Activated naive CD8-positive, alpha-beta T cell treated with anti-CD3 and anti-CD28 coated beads for 36 hours (primary cell): ENCODE measurements at places on chromosomes 6 and 20. TPM values are rescaled to one million over a fixed set of nuclear protein-coding genes. Genes with fewer than 3 reads are reported as not detected.
A peak's percentile ranks its signal among the peaks of the same experiment; 100 is the strongest.

Gene SH3BGRL2
- 5.1 TPM for total RNA-seq

Gene NSFL1C
- 94.6 TPM for total RNA-seq

Gene CAPN11
- total RNA-seq = 0.25 TPM

Gene FITM2
- total RNA-seq = 2.1 TPM

Gene THBS2
- not detected for total RNA-seq

Gene PERP
- 2.0 TPM for total RNA-seq

Gene PLEKHG1
- total RNA-seq = 4.4 TPM

Gene MOG
- total RNA-seq = not detected

Gene IL17F
- total RNA-seq = not detected

Gene BTN2A1
- total RNA-seq = 21.3 TPM

Gene OXT
- total RNA-seq = 0.47 TPM

- no peak for DNase-seq
Measured at GRCh38 chr20:40704828-40705227, 15.8 kb upstream of the MAFB start.

DNA sequence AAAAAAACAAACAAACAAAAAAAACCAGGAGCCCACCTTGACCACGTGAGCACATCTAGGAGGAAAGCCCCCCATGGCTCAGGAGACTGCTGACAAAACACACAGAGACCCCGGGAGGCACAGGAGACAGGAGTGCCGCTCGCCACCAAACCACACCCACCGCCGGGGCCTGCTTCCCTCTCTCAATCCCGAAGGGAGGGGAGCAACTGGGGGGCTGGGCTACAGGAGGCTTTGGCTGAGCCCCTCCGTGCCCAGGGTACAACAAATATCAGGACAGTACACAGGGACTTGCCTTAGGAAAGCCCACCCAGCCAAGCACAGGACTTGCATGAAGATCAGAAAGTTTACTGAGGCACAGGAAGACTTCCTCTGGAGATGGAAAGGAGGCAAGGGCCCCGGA is 102.5 kb downstream of the TAF4 start:
- DNase-seq = no peak

- DNase-seq = no peak
Measured at GRCh38 chr6:37987018-37987417, 167.5 kb downstream of the ZFAND3 start.

GRCh38 chr6:72931325-72931887 is 293.9 kb downstream of the KHDC1L start:
- no peak for DNase-seq

- DNase-seq = peak; percentile 5
Measured at GRCh38 chr6:170522565-170523183, 30.4 kb downstream of the PSMB1 start.

- no peak for DNase-seq
Measured at GRCh38 chr6:31114970-31115849, 610 bp downstream of the PSORS1C1 start.

DNA sequence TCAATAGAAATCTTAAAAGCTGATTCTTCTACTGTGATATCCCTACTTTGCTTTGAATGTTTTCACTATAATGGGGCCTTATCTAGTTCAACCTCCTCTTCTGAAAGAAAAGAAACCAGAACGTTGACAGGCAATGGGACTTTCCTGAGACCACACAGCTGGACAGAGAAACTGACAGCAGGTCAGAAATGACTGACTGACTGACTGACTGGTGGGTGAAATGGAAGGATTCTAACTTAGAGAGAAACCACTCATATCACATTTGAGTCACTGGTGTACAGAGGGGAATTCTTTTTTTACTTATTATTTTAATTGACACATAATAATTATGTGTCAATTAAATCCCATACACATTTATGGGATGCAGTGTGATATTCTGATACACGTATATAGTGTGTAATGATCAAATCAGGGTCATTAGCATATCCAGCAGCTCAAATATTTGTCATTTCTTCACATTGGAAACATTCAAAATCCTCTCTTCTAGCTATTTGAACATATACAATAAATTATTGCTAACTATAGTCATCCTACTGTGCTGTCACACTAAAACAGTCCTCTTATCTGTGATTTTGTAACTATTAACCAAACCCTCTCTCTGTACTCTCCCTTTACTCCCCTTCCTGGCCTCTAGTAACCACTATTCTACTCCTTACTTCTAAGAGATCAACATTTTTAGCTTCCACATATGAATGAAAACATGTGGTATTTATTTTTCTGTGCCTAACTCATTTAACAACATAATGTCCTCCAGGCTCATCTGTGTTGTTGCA is 64.8 kb upstream of the NRSN1 start:
- DNase-seq = no peak

GRCh38 chr6:111030008-111031007 is 48.5 kb downstream of the RPF2 start:
- no peak for DNase-seq

GRCh38 chr6:170159022-170159965 is 131.6 kb downstream of the DLL1 start:
- DNase-seq = no peak

DNA sequence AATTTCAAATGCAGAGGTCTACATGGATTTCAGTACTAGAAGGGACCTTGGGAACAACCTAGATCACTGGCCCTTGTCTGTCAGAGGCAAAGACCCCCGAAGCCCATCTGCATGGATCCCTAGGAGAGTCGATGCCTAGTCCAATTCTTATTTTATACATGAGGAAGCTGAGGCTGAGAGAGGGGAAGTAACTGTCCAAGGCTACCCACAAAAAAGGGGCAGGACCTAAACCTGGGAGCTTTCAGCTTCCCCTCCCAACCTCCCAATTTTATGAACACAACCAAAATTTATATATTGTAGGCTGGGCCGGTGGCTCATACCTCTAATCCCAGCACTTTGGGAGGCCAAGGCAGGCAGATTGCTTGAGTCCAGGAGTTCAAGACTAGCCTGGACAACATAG is 73.2 kb downstream of the TRERF1 start:
- DNase-seq = no peak

DNA sequence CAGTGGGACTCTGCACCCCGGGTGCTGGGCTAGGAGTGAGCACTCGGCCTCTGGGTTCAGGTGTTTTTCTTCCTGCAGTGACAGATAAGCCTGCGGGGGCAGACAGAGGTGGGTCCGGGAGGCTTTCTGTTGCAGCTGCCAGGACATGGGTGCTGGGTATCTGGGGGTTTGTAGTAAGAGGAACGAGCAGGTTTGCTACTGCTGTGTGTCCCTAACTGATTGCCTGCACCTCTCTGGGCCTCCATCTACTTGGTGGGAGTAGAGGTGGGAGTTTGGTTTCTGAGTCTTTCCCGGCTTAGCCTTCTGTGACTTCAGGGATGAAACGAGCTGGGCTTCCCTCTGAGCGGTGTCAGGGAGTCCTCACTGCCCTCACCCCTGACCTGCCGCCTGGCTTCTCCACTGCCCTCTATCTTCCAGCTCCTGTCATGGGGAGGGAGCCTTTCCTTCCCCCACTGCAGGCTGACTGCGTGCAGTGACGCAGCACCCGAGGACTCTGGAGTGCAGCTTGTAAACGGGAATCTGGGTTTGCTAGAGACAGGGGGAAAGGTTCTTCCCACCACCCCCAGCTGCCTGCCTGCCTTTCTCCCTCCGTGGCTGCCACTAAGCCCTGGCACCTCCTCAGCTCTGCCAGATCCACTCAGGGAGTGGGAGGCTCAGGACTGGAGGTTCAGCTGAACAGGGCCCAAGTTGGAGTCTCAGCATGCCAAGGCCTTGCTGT is 6.7 kb downstream of the DLGAP4 start:
- no peak for DNase-seq

DNA sequence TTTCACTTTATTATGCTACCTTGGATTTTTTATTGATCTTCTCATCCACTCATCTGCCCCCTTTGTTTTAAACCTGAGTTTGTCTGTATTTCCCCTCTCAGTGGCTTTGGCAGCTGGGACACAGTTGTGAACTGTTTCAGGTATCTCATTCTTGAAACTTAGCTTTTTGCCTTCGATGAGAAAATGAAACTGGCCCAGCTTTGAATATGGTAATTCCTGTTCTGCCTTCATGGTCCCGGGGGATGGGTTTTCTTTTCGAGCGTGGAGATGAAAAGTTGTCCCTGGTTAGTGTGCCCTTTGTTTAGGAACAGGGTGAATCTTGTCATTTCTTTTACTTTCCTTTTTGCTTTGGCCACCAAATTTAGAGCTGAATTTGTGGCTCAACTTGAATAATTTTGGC is 25.6 kb downstream of the DHX35 start:
- DNase-seq = no peak

GRCh38 chr6:14009431-14009830 is 84.7 kb downstream of the RNF182 start:
- no peak for DNase-seq

GRCh38 chr6:153862139-153862538 is 176.9 kb upstream of the OPRM1 start:
- DNase-seq = no peak

GRCh38 chr6:35751594-35751993 is 14.8 kb downstream of the ARMC12 start:
- no peak for DNase-seq
